ENCODE measurements at places on chromosomes 12 and 14. TPM values are rescaled to one million over a fixed set of nuclear protein-coding genes. Genes with fewer than 3 reads are reported as not detected.

The POLR3B gene
- total RNA-seq = 5.5 TPM

The BCAT1 gene
- 157 TPM for total RNA-seq

The YARS2 gene
- 85.8 TPM for total RNA-seq

The C14orf119 gene
- total RNA-seq = 73.7 TPM

The SLC8A3 gene
- 0.35 TPM for total RNA-seq

The SCN8A gene
- total RNA-seq = 3.9 TPM

The ANAPC7 gene
- total RNA-seq = 77.3 TPM

The SLC15A4 gene
- total RNA-seq = 35.0 TPM

The PPFIA2 gene
- 0.03 TPM for total RNA-seq

The CEP290 gene
- total RNA-seq = 2.9 TPM
